ENCODE measurements at places on chromosomes 6 and 20.
A peak's percentile ranks its signal among the peaks of the same experiment; 100 is the strongest.

GRCh38 chr6:128599036-128599435 lies 78.6 kb upstream of the PTPRK start:
- no peak for DNase-seq

GRCh38 chr20:41530923-41531322 lies 87.3 kb downstream of the CHD6 start:
- no peak for DNase-seq

DNA sequence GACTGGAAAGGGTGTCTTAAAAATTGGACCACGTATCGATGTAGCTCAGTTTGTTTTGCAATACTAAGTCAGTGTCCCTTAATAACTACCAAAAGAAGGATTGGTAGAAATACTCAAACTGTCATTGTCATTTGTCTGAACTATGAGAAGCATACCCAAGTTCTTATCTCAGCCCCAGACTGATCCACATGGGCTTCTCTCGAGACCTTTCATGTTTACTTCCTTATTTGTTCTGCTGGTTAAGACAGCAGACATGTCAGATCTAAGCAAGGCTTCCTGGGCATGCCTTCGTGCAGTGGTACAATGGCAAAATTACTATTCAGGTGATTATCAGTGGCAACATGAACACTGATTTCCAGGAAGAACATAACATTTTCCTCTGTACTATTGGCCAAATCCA lies 211.1 kb upstream of the PHACTR1 start:
- DNase-seq = no peak

DNA sequence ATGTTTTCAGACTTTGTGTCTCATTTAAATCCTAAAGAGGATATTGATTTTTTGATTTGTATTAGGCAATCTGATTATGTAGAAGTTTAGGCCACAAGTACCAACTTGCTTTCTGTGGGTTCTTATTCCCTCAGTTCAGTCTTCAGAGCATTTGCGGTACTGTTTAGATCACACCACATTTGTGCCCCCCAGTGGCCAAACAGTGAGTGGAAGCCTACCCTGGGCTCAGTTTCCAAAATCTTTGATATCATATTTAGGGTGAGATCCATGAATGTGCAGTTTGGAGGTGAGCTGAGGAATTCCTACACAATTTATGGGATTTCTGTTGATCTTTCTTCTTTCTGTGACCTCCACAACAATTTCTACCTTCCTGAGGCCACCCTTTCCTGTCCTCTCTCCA lies 92.3 kb upstream of the FUT9 start:
- peak; percentile 10 for DNase-seq

All from ELF-1 (cell line).